ENCODE measurements at places on chromosomes 6 and 20. TPM values are rescaled to one million over a fixed set of nuclear protein-coding genes. Genes with fewer than 3 reads are reported as not detected.

NKX2-4 gene
- total RNA-seq, result not detected

MARCKS gene
- 0.50 TPM for total RNA-seq

MYO6 gene
- 2.8 TPM for total RNA-seq

RCAN2 gene
- total RNA-seq, result 0.11 TPM

All from CD8-positive, alpha-beta T cell (primary cell).